Gastrocnemius medialis (tissue), 4 donors: ENCODE measurements at places on chromosomes 3 and 15.

- DNase-seq: no peak
These were observed 474 bp upstream of the FEZF2 start for GRCh38 chr3:62373714-62374333.

GRCh38 chr3:168213920-168214319 lies 118.2 kb upstream of the GOLIM4 start:
- DNase-seq: no peak

DNA sequence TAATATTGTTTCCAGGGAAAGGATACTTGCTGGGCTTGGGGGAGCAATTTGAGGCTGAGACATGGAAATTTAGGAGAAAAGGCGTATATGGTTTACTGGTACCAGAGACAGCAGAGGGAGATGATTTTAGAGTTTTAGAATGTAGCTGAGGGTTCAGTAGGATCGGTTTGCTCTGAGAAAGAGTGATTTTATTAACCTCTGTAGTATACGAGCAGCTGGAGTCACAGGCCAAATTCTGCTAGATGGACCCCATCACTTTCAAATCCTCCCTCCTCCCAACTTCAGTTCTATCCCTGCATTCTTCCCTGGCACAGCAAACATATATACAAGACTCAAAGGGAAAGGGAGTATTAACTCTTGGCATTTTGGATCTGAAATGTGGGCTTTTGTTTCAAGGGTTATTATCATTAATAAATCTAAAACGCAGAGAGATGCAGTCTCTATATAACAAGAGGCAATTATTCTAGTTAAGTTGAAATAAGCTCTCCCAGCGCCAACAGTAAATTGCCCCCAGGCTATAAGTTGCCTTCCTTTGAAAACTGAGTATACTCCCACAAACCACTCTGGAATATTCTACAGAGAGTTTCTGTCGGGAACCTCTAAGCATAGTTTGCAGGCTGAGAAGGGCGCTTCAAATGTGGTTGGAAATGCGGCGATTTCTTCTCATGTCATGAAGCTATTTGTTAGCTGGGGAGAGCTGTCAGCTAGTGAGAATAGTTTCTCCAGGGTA lies 5.4 kb downstream of the CRABP1 start:
- no peak for DNase-seq

DNA sequence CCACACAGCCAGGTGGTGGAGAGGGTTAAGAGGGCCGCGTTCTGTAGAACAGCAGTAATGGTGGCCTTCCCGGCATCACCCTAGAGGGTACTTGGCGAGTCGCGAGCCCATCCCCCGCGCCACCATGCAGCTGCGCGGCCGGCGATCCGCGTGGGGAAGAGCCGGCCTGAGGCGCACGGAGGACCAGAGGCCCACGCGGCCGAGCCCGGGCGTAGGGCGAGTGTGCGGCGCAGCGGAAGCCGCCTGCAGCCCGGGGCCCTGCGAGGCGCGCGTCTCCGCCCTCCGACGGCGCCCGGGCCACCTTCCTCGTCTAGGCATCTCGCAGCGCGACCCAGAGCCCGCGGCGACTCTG lies 423 bp downstream of the TKT start:
- DNase-seq: no peak

- peak; percentile 76 for DNase-seq
These were observed 58.9 kb downstream of the MYO1E start for GRCh38 chr15:59313641-59314332.
